D341Med (cell line): ENCODE measurements at places on chromosomes 5 and 9.

DNA sequence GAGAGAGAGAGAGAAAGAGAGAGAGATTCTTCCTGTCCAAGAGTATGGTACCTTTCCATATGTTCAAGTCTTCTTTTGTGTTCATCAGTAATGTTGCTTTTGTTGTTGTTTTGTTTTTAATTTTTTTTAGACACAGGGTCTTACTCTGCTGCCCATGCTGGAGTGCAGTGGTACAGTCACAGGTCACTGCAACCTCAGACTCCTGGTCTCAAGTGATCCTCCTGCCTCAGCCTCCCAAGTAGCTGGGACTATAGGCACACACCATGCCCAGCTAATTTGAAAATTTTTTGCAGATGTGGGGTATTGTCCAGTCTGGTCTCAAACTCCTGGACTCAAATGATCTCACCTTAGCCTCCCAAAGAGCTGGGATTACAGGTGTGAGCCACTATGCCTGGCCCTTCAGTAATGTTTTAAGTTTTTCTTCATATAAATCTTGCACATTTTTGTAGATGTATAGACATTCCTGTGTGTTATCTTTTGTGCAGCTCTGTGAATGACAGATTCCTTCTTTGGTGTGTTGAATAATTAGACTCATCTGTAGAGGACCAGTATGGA lies 36.3 kb downstream of the ZNF483 start:
- no peak for DNase-seq

- no peak for DNase-seq
These were observed 6.4 kb downstream of the FPGS start for GRCh38 chr9:127809002-127809539.

GRCh38 chr5:71533615-71534014 lies 53.5 kb upstream of the MCCC2 start:
- no peak for DNase-seq

DNA sequence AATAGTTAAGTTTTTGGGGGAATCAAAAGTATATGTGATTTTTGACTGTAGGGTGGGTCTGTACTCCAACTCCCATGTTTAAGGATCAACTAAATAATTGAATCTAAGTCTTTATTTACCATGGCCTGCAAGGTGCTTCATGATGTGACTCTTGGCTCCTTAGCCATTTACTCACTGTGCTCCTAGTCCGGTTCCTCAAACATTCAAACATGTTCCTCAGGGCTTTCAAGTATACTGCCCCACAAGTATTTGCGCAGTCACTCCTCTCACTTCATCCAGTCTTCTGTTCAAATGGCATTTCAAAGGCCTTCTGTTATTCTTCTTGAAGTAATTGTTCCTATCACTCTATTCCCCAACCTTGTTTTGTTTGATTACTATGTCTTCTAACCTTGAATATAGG lies 16.4 kb downstream of the SMC2 start:
- DNase-seq: no peak

DNA sequence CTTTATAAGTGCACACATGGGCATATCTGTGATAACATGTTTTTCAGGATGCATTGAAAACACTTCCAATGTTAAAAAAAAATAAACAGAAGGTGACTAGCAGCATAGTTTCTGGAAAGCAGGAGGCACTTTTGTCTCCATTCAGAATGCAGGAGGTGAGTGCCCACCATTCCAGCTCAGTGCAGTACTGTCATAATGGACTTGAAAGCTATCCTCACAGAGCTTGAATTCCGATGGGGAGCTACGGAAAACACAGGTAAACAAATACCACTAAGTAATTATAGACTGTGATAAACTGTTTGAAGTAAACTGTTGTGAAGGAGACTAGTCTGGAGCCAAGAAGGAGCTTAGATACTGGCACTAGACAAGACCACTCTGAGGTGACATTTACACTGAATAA lies 9.9 kb downstream of the FBN2 start:
- no peak for DNase-seq

DNA sequence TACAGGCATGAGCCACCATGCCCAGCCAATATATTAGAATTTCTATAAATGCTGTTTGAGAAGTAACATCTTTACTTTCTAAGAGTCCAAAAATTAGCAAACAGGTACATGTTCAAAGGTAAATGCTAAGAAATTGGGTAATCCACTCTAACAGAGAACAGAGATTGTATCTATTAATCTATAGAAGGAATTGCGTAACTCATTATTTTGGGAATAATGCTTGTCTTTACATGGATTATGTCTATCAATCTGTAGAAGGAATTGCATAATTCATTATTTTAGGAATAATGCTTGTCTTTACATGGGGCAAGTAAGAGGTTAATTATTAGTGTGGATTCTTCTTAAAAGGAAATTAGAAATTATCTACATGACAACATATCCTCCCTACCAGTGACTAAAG lies 30.5 kb downstream of the CCNH start:
- no peak for DNase-seq

- no peak for DNase-seq
These were observed 13.6 kb upstream of the GPX3 start for GRCh38 chr5:151006704-151007334.

GRCh38 chr5:149779124-149779465 lies 49.0 kb downstream of the PPARGC1B start:
- no peak for DNase-seq

- no peak for DNase-seq
These were observed 70.4 kb upstream of the DAP start for GRCh38 chr5:10831419-10831818.

- no peak for DNase-seq
These were observed 523.8 kb downstream of the RASEF start for GRCh38 chr9:82539146-82539545.

- DNase-seq: no peak
These were observed 7.0 kb upstream of the NDST1 start for GRCh38 chr5:150500905-150501304.

DNA sequence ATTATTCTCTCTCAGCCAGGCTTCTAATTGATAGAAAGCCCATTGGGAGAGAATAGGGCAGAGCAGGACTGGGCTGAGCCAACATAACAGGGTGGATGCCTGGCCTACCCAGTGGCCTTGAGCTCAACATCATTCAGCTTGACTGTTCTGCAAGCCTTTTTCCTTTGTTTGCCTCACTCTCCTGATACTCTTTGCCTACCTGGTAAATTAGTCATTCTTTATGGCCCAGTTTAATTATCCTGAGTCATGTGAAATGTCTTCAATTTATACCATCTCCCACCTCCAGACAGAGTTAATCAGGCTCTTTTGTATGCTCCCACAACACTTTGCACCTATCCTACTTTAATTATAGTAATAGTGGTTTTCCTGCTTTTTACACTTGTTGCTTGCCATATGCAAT lies 13.6 kb downstream of the GLRA1 start:
- DNase-seq: no peak

GRCh38 chr9:445033-445432 lies 230.4 kb downstream of the DOCK8 start:
- DNase-seq: no peak

DNA sequence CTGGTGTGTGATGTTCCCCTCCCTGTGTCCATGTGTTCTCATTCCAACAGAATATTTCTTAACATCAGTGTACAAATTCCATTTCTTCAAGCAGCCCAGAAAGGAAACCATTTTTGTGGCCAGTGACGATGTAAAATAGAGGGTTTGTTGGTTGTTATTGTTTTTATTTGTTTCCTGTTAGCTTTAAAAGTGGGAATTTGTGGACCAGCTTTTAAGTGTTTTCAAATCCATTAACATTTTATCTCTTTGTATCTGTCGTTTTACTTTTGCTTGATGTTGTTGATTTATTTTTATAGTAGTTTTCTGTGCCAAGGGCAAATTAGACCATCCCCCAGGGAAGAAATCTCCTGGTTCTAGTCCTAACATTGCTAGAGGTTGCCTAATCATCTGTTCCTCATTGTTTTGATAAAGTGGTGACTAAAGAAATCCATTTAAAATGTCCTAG lies 100.0 kb downstream of the GDNF start:
- no peak for DNase-seq

- DNase-seq: no peak
These were observed 3.0 kb upstream of the CDC42SE2 start for GRCh38 chr5:131260895-131261294.

GRCh38 chr5:150582241-150583109 lies 58.0 kb upstream of the SYNPO start:
- DNase-seq: no peak

DNA sequence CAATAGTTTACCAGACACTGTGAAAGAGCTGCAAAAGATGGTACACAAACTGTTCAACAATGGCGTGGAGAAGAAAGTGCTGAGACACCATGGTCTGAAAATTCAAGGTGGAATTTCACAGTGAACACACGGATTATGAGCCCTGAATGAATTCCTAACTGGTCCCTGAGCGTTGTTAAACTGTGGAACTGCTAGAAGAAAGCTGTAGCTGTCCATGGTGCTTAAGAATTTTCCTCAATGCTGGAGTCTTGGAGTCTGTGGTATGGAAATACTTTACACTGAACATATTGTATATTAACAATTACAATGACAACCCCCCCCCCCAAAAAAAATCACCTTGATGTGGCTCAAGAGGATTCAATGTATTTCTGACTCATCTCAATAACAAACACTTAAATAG lies 68.5 kb downstream of the SLC24A2 start:
- no peak for DNase-seq

GRCh38 chr9:36928670-36929349 lies 105.3 kb downstream of the PAX5 start:
- DNase-seq: no peak

DNA sequence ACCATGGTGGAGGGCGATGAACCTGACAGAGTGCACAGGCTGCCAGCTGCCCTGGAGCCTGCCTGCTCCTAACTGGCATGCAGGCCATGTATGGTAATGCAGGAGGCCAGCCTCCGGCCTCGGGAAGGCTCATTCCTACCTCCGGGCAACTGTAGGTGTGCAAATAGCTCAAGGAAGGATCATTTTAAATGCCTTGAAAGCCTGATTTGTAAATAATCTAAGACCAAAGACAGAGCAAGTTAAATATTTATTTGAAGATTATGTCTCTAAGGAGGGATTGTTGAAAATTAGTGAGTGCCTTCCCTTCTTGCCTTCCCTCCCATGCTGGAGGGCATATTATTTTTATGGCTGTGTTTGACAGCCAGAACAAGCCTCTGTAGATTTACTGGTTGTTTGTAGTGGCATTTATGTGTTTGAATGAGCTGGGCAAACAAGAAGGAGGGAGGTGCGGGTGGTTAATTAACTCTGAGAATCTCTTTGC lies 285.7 kb upstream of the TUT7 start:
- DNase-seq: no peak
